ENCODE measurements at places on chromosomes 7 and 10.

DNA sequence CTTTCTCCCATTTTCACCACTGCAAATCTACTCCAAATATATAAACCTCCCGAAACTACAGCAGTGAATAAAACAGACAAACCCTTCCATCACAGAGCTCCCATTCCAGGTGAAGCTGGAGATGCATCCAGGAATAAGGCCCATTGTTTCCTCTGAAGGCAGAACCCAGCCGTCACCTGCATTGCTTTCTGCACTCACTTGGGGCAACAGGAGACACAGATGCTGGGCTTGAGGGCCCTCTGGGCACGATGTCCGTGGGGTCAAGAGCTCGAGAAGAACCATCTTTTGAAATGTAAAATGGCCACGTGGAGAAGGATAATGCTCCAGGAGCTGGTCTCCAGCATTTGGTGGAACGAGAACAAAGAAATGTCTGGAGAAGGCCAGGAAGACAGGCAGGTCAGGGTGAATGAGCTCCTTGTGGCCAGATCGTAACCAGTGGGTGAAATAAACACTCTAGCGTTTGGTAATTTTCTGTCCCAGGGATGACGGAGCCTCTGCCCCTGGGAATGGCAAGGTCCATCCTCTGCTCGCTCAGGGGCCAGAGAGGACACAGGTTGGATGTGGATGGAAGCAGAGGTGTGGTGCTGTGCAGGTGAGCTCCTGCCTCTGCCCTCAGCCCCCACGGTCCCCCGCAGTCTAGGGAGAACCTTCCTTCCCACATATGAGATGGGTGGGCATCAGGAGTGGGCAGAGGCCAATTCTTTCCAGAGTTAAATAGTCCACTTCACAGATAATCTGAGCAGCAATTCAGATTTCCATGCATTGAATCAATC lies 556.1 kb downstream of the DNAJB6 start:
- no peak for DNase-seq

GRCh38 chr7:47441796-47442604 lies 139.9 kb downstream of the TNS3 start:
- no peak for DNase-seq

- DNase-seq: no peak
Measured at GRCh38 chr10:45471531-45472310, 97.7 kb downstream of the ALOX5 start.

DNA sequence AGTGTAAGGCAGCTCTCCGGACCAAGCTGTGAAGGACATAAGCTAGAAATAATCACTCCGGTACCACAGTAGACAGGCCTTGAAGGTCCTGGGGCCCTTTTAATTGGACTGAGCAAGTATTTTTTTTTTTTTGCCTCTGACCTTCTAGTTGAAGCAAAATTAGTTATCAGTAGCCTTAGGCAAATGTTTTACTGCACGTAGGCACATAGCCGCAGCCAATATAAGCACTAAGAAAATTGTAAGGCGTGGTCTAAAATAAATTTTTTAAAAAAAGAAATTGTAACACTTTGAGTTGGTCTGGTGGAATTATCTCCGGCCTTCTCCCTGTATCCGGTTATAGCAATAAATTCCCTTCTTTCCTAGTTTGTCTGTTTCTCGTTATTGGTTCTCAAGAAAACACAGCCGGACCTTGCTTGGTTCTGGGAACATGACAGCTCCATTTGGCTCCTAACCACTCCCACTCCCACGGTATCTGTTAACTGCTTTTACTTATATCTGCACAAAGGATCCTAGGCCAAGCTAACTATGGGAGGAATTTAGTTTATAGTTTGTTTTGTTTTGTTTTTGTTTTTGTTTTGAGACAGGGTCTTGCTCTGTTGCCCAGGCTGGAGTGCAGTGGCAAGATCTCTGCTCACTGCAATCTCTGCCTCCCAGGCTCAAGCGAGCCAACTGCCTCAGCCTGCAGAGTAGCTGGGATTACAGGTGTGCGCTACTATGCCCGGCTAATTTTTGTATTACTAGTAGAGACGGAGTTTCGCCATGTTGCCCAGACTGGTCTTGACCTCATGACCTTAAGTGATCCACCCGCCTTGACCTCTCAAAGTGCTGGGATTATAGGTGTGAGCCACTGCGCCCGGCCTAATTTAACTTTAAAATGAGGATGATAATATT lies 124.4 kb upstream of the KIF5B start:
- no peak for DNase-seq

DNA sequence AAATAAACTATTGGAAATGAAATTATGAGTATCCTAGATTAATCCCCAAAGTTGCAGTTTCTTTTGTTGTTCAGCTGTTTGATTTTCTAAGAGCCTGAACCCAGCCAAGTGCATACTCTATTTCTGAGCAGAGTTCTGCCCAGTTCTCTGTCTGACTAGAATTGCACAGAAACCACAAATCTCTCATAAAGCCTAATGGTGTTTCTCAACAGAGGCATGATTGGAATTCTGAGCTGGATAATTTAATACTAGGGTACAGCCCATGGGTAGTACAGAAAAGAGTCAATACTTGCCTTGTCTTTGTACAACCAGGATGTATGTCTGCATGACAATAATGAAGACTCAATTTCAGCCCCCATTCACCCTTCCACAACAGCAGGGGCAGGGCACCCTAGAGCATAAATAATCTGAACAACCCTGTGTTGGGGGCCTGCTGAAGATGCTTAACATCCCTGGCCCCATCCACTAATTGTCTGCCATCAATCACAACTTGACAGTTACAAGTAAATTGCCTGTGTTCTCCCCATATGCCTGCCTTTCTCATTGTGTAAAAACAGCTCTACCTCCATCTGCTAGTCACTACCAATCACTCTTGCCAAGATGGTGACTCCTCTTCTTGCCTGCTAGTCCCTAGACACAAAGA lies 114.4 kb downstream of the NPSR1 start:
- no peak for DNase-seq

- DNase-seq: no peak
Measured at GRCh38 chr10:83274088-83274487, 865.2 kb upstream of the GHITM start.

DNA sequence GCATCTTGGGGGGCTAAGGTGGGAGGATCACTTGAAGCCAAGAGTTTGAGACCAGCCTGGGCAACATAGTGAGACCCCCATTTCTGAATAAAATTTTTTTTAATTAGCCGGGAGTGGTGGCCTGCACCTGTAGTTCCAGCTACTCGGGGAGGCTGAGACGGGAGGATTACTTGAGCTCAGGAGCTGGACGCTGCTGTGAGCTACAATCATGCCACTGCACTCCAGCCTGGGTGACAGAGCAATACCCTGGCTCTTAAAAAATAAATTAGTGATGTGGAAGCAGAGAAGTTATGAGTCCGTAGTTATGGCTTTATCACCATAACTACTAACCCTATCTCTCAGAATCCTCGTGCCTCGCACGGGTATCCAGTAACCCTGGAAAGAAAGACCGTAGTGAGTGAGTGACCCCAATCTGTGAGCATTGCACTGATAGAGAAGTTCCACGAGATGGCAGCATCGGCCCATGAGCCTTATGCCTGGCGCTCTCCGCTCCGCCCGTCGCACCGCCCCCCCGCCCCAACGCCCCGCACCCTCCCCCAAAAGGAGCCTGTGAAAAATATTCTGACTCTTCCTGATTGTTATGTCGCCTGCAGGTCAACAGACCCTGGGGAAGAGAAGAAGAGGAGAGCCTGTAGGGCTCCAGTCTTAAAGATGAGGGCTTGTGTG lies 4.9 kb upstream of the SLC29A3 start:
- no peak for DNase-seq

GRCh38 chr7:29291723-29292618 lies 97.4 kb downstream of the CHN2 start:
- no peak for DNase-seq

- no peak for DNase-seq
Measured at GRCh38 chr7:150324373-150324961, 1.1 kb upstream of the ACTR3C start.

DNA sequence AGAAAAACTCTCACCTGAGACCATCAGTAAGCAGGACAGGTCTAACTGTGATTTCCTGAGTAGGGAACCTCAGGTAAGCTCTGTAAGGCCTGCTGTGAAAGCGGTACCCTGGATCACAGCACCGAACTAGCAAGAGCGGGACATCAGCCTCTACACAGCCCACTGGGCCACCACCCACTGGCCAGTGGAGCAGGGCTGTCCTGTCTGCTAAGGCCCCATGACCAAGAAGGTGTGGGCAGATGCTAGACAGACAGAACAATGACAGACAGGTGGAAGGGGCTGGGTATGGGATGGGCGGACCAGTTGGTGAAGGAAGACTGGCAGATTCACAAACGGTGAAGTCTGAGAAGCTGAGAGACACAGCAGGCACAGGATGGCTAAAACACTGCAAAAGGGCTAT lies 79.4 kb upstream of the DDC start:
- DNase-seq: no peak

DNA sequence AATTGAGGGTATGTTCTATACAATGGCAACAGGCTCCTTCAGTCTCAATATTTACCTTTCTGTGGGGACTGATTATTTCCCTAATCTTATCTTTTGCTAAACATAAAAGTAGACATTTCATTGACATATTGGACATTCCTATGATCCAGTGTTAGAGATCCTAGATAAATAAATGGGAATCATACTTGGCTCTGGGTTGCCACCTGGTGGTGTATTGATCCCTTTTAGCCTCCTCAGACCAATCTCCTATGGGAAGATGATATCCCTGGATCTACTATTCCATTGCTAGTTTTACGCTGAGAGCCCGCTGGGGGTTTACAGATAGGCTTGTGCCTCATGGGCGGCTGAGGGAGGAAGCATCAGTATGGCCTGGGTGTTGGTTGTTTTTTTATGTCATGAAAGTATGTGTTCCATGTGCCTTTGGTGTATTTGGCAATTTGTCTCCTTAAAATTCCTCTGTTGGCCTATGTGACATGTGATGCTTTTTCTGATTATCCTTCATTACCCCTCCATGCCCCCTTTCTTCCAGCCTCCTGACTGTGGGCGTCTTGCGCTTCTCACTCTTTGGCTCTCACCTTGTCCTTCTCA lies 18.8 kb downstream of the CELF2 start:
- no peak for DNase-seq

GRCh38 chr7:131152766-131153165 lies 174.9 kb upstream of the MKLN1 start:
- DNase-seq: no peak

GRCh38 chr10:5904227-5904626 lies 14.2 kb downstream of the FBH1 start:
- no peak for DNase-seq

DNA sequence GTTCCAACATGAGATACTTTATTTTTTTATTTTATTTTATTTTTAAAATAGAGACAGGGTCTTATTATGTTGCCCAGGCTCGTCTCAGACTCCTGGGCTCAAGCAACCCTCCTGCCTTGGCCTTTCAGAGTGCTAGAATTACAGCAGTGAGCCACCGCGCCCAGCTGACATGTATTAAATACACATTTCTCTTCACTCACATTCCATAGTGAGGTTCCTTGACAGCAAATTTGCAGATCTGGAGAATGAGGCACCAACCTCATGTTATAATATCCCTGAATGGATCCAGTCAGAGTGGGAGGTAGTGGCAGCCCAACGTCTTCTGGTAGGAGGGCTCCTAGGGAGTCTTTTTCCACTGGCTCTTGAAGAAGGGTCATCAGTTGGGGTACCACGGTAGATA lies 46.1 kb downstream of the OGDH start:
- DNase-seq: no peak

- no peak for DNase-seq
Measured at GRCh38 chr10:33279811-33280602, 54.5 kb downstream of the NRP1 start.

DNA sequence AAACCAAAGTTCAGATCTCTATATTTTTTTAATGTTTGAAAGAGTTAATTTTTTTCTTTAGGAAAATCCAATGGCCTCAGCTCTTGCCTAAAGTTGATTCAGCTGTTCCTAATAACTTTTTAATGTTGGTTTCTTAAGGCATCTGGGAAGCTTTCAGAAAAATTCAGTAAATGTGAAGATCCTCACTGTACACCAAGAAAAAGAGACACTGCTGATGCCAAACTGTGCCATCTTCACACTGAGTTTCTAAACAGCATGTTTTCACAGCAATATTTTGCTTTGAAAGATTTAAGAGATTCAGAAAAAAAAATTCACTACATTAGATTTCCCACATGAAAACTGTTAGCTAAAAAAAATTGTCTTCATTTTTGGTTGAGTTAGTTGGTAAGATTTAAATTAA lies 249.4 kb downstream of the NEBL start:
- DNase-seq: no peak

GRCh38 chr7:106623853-106624252 lies 37.1 kb downstream of the CCDC71L start:
- no peak for DNase-seq

DNA sequence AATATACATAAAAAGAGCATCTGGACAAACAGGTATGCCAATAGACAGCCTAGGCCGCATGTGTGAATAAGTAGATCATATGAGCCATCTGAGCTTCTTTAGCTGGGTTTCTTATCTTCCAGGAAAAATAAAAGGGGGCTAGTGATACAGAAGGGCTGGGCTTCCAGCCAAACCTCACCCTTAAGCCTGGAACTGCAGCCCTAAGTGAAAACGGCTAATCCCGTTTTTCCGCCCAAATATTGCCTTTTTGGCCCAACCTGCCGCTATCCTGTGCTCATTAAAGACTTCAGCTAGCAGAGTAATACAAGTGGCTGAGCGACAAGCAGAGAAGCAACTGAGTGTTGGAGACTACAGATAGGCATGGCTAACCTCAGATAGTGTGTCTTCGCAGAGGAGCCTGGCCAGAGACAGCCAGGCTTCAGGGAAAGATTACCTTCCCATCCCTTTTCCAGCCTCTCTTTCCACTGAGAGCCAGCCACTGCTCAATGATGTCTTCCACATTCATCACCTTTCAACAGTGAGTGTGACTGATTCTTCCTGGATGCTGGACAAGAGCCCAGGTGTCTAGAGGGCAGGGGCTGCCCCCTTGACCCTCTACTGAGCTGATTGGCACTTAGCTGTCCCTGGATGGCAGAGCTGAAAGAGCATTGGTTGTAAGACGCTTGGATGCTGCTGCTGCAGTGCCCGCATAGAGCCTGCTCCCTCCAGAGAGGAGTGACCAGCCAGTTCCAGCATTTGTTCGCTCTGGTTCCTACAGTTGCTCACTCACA lies 108.9 kb downstream of the ITGB8 start:
- no peak for DNase-seq

DNA sequence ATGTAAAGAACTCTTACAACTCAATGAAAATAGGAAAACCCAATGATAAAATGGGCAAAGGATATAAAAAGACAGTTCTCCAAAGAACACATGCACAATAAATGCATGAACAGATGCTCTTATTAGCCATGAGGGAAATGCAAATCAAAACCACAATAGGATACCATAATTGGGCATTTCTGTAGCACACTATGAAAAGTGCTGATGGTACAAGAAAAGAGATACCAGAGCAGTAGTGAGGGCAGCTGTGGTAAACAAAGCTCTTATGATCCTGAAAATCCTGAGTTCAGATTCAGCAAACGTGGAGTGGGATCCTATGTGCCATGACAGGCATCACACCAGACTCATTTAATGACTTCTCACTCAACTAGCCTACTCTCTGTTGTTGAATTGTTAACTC lies 96.7 kb upstream of the SLC25A13 start:
- DNase-seq: no peak

DNA sequence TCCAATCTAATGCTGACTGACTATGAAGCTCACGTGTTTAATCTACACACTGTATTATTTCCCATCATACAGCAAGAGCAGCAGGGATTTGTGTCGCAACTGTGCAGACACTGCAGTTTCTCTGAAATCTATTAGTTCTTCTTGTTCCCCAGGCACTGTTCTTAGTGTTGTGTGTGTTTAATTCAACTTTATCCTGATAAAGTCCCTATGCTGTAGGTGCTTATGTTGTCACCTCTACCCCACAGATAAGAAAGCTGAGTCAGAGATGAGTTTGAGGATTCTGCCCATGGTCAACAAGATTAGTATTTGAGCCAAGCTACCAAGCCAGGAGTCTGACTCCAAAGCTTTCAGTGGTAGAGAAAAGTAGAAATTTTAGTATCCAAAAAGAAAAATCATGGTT lies 22.5 kb upstream of the EPHB6 start:
- DNase-seq: no peak
